Ovary (tissue), 10 donors: ENCODE measurements at places on chromosomes 7 and 10. TPM values are rescaled to one million over a fixed set of nuclear protein-coding genes. Genes with fewer than 3 reads are reported as not detected.
A peak's percentile ranks its signal among the peaks of the same experiment; 100 is the strongest.

DNA sequence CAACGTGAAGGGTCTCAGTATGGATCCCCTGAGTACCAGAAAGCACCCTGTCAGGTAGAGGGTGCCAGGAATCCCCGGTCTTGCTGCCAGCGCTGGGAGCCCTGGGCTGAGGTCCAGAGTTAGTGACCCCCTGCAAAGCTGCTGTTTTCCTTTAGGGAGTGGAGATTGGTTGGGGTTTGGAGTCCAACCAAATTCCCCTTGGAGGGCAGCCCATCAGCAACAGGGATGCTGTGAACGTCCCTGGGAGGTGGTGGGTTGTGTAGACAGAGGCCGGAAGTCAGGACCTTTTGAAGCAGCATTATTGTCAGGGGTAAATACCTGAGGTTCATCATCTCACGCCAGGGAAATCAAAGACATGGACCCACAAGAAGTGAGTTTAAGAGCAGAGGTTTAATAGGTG lies 104.2 kb downstream of the COL26A1 start:
- H3K27ac ChIP-seq: no peak overlapping the region
- no peaks in the 10 kb centered on the region for H3K36me3 ChIP-seq
- H3K27me3 ChIP-seq: no peaks in the 10 kb centered on the region
- no peaks in the 10 kb centered on the region for H3K4me1 ChIP-seq

GRCh38 chr7:81140775-81141174 lies 221.9 kb upstream of the SEMA3C start:
- no peak overlapping the region for H3K4me3 ChIP-seq
- no peak for DNase-seq
- no peaks in the 10 kb centered on the region for H3K27me3 ChIP-seq
- no peaks in the 10 kb centered on the region for H3K4me1 ChIP-seq

DNA sequence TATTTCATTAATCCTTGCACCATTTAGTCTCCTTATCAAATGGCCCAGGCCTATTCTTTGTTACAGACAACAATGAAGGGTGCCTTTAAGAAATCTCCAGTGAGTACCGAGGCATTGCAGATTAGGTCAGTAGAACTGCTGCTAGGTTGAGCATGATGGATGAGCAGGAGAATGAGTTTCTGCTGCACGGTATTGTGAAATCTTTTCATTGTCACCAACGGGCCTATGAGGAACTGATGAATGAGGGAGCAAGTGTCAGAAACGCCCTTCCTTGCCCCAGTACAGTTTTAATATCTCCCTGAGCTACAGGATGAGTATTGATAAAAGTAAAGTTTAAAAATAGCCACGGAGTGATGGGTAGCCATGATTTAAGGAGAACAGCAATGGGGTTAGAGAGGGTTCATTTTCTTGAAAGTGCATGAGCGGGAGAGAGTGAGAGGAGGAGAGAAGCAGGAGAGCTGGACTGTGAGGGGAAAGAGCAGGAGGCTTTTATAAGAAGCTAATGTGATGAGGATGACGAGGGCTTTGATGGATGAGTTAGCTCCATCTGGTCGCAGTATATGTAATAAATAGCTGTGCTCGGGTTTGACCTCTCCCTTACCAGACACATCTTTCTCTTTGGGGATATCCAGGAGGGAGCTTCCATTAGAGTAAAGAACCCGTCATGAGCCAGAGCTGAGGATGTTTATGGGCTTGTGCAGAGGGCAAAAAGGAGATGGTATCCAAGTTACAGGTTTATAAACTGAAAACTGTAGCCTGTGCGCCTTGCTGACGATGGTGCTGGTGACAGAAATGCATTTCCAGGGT lies 526.1 kb downstream of the LRMDA start:
- no peaks in the 10 kb centered on the region for H3K27me3 ChIP-seq
- no peak overlapping the region for H3K4me3 ChIP-seq
- no peak overlapping the region for H3K27ac ChIP-seq
- H3K4me1 ChIP-seq: no peaks in the 10 kb centered on the region
- DNase-seq: no peak

GRCh38 chr7:55774327-55775050 lies 88.1 kb downstream of the SEPTIN14 start:
- H3K27me3 ChIP-seq: no peaks in the 10 kb centered on the region
- no peaks in the 10 kb centered on the region for H3K36me3 ChIP-seq
- no peaks in the 10 kb centered on the region for H3K4me1 ChIP-seq
- no peak for DNase-seq
- no peak overlapping the region for H3K4me3 ChIP-seq
- H3K27ac ChIP-seq: no peak overlapping the region

DNA sequence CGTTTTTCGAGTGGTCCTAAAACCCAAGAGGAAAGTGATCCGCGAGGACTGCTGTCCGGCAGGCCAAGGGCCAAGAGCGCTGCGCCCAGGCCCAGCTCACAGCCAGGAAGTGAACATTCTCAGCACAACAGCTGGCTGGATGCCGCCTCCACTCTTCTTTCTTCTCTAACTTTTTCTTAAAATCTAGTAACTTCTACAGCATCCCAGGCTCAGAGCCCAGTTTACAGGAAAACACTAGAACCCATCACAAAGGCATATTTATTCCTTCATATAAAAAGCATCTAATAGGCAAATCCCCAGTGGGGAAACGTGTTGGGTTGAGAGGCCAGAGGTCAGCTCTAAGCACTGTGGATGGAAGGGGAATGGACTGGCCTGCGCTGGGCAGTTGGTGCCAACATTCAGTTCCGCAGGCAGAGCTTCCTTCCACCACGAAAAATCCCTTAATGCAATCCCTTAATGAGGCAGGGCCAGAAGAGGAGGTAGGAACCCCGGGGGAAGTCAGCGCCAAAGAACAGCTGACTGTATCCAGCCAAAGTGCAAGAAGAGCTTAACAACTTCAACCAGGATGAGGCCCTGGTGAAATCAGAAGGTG lies 74.8 kb downstream of the ZRANB1 start:
- H3K4me1 ChIP-seq: peaks cover 43% of the 10 kb centered on the region
- no peaks in the 10 kb centered on the region for H3K27me3 ChIP-seq
- no peaks in the 10 kb centered on the region for H3K36me3 ChIP-seq
- peak overlapping the region; percentile 64 for H3K27ac ChIP-seq
- no peak overlapping the region for H3K4me3 ChIP-seq

GRCh38 chr10:35409094-35409582 lies 72.8 kb downstream of the CCNY start:
- DNase-seq: no peak
- H3K4me3 ChIP-seq: no peak overlapping the region
- peaks cover 14% of the 10 kb centered on the region for H3K4me1 ChIP-seq
- H3K27ac ChIP-seq: no peak overlapping the region

GRCh38 chr10:62095181-62096122 lies 173.2 kb downstream of the RTKN2 start:
- no peak for DNase-seq
- H3K4me1 ChIP-seq: peaks cover 12% of the 10 kb centered on the region
- H3K36me3 ChIP-seq: no peaks in the 10 kb centered on the region
- H3K27ac ChIP-seq: peak overlapping the region; percentile 74
- H3K4me3 ChIP-seq: peak overlapping the region; percentile 8

GRCh38 chr7:121575194-121575765 lies 179.2 kb upstream of the FAM3C start:
- no peak overlapping the region for H3K27ac ChIP-seq
- H3K36me3 ChIP-seq: no peaks in the 10 kb centered on the region
- H3K4me1 ChIP-seq: no peaks in the 10 kb centered on the region
- H3K27me3 ChIP-seq: no peaks in the 10 kb centered on the region
- H3K4me3 ChIP-seq: no peak overlapping the region

Gene UPK3B
- 1.7 TPM for total RNA-seq

Gene GARIN1A
- total RNA-seq: 1.6 TPM

Gene DGKI
- total RNA-seq: 0.12 TPM
